Stimulated activated CD8-positive, alpha-beta memory T cell treated with anti-CD3 and anti-CD28 coated beads, Interleukin-7, amount 100 ng/mL, for 1 hour (primary cell): ENCODE measurements at places on chromosomes 5 and 9.

- DNase-seq, result no peak
Measured at GRCh38 chr5:96198356-96199058, 234.5 kb downstream of the PCSK1 start.

GRCh38 chr9:16450043-16450442 lies 420.4 kb downstream of the BNC2 start:
- DNase-seq, result no peak

GRCh38 chr5:179530069-179530998 lies 20.0 kb upstream of the RUFY1 start:
- DNase-seq, result peak; percentile 47

- no peak for DNase-seq
Measured at GRCh38 chr9:89304834-89305188, 6.2 kb upstream of the CKS2 start.

DNA sequence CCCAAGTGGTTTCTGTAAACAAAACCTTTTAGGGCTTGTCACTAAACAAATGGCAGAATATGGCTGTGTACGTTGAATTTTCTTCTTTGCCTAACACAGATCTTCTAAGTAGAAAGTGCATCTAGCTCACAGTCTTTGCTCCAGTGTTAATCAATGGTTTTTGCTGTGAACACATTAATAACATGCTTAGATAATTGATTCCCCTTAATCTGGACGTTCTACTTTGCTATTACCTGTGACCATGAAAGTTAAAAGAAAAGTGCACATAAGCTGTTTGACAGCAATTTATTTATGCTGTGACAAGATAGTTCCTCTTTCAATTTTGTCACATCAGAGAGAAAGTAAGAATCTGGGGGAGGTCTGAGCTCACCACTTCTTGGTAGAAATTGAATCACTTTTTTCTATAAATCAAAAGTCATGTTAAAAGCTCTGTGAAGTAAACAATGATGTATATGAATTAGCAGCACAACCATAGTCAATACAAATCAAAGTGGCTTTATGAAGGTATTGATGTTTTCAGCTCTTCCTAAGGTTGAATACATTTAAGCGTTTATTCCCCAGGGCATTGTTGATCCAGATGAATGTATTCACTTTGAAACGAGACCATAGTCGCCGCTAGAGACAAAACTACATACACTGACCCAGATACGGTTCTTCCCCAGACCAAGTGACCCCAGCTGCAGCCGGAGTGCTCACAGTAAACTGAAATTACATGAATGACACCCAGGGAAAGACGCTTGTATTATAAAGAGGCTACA lies 174.6 kb upstream of the ZNF608 start:
- DNase-seq, result no peak

DNA sequence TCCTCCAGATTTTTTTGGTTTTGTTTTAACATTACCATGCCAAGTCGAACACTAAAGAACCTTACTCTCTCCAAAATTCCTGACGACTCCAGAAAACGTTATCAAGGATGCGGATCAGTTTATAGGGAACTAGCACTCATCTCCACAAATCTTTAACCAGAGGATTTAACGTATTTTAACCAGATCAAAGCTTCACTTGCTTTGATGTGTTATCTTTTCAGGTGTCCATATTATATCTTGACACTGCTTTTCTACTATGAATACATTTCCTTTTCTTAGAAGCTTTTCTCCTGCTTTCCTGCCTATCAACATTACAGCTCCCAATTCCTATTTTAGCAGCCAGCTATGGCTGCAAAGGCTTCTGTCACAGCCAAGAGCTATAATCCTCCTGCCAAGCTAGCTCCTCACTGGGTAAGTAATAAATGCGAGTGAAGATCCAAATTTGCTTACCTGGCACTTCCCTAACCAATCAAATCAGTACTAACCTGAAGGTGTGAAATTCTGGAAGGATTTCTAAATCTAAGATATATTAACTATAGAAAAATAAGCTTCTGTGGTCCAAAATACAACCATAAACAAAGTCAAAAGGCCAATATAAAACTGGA lies 60.2 kb downstream of the CDC14B start:
- DNase-seq, result no peak

- DNase-seq, result no peak
Measured at GRCh38 chr5:994821-995220, 13.8 kb upstream of the NKD2 start.

GRCh38 chr5:159409801-159410200 lies 79.5 kb upstream of the IL12B start:
- no peak for DNase-seq

DNA sequence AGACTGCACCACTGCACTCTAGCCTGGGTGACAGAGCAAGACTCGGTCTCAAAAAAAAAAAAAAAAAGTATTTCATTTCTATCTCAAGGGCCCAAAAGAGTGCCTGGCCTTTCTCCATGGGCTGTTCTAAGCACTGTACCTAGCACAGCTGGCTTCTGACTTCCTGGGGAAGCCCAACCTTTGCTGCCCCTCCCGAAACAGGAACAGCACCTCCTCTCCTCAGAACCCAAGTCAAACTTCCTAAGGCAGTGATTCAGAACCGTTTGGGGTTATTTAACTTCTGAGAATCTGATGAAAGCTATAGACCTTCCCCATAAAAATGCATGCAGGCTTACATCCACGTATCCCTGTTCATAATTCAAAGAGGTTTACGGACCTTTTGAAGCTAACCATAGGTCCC lies 57.8 kb downstream of the NRG2 start:
- DNase-seq, result no peak
